ENCODE measurements at places on chromosomes 2 and 18.

- DNase-seq: no peak
Observed at GRCh38 chr18:77107292-77107691, 25.3 kb downstream of the MBP start.

GRCh38 chr2:20428717-20429490, 18.0 kb upstream of the RHOB start:
- DNase-seq: no peak

DNA sequence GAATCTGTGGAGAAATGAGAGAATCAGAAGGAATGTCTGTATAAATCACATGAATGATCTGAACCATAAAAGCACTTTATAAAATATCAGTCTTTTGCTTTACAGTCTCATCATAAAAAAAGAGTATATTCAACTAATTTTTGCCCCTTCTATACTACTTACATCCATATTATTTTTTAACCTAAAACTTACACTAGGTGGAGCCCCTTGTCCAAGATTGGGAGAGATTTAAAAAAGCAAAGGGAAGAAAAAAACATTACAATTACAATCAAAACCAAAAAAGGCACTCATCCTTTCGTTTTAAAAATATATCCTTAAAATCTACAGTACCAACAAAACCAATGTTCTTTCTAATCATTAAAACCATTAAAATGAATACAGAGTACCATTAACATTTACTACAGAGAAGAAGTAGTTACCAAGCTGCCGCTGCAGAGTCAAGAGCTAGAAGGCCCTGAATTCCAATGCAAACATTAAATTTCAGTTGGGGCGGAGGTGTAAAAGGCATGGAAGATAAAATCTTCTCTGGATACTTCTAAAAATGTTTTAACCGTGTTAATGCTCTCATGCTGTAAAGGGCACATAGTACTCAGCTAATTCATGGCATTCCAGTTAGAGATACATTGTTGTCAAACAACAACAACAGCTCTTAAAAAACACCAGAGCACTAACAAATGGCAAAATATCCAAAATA, 56.7 kb upstream of the EPB41L3 start:
- no peak for DNase-seq

DNA sequence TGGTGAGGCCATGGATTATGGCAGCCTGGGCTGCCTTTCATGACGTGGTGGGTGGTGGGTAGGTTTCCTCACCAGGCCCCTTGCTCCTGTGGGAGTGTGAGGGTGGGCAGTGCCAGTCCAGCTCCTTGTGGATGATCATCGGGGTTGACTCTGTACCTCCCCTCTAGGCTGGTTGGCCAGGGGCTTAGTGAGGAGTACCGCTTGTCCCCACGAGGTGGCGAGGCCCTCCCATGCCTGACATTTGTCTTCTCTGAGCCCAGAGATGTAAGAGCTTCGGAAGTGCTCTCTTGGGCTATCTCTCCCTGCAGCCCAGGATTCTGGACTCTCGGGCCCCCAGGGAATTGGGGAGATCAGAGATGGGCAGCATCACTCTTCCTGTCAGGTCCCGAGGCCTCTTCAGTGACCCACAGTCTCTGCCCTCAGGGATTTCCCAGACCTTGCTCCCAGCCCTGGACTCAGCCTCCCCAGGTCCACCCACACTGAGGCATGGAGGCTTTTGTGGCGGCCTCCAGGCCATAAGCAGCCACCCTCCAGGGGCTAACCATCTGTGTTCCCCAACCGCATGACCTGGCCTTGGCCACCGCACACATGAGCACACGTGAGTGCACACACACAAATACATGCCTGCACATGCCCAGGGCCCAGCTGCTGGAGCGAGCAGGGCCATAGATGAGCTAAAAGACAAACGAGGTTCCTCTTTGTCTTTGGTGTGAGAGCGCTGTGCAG, 6.5 kb downstream of the SPR start:
- DNase-seq: no peak

DNA sequence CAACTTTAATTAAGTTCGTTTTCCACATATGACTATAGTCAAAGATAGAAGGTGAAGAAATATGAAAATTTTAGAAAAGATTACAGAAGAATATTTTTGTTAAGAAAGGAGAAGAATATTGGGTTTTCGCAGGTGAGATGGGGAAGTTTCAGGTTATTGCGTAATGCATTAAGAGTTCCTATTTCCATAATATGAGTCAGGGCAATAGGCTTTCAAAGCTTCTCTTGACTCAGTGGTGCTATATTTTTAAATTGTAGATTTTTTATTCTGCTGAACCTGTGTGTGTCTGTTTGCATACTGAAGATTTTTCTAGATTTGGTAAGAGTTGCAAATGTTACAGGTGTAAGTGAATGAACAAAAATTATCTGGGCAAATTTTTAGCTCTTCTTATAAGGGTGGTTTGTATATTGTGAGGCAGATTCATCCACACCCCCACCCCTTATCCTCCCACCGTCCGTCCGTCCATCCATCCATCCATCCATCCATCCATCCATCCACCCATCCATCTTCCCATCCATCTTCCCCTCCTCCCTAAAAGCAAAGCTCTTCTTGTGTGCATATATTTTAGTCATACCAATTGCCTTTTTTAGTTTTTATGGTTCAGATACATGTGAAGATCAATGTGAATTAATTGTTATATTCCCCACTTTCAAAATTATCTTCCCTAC, 69.6 kb downstream of the MYO1B start:
- no peak for DNase-seq

DNA sequence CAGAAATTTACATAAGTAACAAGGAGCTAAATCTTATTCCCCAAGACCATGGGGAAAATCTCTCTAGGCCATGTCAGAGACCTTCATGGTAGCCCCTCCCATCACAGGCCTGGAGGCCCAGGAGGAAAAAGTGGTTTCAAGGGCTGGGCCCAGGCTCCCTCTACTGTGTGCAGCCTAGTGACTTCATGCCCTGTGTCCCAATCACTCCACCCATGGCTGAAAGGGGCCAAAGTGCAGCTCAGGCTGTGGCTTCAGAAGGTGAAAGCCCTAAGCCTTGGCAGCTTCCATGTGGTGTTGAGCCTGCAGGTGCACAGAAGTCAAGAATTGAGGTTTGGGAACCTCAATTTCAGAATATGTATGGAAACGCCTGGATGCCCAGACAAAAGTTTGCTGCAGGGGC, 1612.7 kb upstream of the SLC39A10 start:
- no peak for DNase-seq

DNA sequence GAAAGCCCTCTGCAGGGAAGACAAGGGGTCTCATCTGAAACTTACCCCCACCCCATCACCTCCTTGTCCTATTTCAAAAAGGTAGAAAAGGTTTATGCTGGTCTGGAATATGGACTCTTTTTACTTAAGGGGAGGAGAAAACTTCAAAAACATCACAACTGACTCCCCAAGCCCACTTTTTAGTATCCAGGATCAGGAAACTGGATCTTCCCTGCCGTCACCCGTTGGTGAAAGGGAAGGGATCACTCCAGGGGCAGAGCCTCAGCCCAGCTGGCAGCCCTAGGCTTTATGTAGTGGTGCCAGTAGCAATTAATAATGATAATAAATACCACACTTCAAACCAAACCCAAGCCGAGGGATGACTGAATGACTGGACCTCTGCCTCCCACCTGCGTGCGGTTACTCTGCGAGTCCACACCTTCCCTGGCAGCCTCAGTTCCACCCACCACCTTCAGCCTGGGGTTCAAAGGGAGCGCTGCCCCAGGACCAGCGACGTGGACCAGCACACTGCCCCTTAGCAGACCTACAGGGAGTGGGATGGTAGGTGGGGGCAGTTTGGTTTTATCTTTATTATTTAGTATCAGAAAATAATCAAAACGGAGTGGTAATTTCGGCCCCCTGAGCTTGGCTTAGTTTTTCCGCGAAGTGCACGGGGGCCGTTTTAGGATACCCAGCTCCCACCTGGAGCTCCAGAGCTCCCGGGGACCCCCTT, 4.9 kb upstream of the GATA6 start:
- no peak for DNase-seq

DNA sequence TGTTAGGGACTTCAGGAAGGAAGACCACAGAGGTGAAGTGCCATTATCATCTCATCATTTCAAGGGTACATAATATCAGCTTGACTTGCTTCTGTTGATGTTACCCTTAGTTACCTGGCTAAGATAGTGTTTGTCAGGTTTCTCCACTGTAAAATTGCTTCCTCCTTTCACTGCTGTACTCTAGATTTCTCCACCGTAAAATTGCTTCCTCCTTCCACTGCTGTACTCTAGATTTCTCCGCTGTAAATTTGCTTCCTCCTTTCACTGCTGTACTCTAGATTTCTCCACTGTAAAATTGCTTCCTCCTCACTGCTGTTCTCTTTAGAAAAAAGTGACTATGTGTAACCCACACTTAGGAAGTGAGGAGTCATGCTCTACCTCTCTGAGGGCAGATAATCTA, 1460.3 kb downstream of the SUCLG1 start:
- DNase-seq: no peak

DNA sequence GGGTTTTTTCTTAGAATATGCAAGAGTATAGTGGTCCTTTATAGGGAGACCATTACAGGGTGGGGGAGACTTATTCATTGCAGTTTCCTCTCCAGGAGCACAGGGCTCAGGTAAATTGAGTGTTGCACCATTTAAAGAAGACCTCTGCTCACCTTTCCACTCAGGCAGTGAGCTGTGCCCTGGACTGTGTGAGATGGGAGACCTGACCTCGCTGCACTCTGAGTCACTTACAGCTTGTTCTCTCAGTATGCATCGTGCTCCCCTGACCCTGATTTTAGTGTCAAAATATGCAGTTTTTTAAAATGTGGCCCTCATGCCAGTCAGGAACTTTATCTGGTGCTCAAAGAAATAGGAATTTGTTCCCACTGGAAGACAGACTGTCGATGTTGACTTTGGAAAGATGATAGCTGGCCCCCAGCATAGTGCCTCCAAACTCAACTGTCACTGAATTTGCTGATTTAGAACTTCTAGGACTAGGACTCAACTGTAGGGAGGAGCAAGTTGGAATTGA, 146.7 kb upstream of the EPAS1 start:
- DNase-seq: no peak

DNA sequence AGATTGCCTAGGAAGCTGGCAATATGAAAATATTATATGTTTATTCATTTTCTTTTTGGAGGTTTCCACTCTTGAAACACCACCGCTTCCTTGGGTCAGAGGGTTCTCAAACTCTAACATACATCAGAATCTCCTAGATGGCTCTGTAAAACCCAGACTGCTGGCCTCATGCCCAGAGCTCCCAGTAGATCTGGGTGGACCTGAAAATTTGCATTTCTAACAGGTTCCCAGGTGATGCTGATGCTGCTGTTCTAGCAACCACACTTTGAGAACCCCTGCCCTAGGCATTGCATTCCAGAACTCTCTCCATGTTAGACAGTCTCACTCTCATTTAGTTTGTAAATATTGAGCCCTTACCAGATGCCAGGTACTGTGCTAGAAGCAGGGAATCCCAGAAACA, 139.4 kb downstream of the FAM210A start:
- DNase-seq: no peak

DNA sequence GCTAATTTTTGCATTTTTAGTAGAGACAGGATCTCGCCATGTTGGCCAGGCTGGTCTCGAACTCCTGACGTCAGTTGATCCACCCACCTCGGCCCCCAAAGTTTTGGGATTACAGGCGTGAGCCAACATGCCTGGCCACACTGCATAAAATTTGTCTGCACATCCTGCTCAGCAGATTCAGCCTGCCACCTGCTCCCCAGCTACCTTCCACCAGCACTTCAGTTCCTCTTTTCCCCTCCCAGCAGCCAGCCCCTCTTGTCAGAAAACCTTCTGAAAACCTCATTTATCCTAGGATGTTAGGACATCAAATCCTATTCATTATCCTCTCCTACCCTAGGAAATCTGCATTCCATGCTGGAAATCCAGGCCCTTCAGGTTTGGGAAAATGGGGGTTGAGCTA, 99.4 kb upstream of the STPG4 start:
- no peak for DNase-seq

GRCh38 chr18:62999921-63000320, 284.6 kb downstream of the PHLPP1 start:
- DNase-seq: no peak

- DNase-seq: no peak
Observed at GRCh38 chr2:68031043-68031442, 31.8 kb downstream of the C1D start.

- no peak for DNase-seq
Observed at GRCh38 chr18:26103579-26103978, 13.2 kb upstream of the SS18 start.

DNA sequence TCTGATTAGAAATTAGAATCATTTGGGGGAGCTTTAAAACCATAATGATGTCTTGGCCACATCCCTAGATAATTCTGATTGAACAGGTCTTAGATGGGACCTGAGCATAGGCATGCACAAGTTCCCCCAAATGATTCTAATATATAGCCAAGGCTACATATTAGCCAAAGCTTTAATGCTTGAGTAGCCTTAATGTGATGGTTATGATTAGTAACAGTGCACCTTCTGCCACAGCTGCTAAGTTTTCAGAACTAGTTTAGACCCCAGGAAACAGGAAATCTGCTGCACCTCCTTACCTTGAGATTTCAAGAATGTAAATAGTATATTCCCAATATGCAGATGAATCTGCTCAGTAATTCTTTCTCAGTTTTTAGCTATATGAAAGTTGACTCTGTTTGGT, 119.8 kb downstream of the PTPN4 start:
- no peak for DNase-seq

DNA sequence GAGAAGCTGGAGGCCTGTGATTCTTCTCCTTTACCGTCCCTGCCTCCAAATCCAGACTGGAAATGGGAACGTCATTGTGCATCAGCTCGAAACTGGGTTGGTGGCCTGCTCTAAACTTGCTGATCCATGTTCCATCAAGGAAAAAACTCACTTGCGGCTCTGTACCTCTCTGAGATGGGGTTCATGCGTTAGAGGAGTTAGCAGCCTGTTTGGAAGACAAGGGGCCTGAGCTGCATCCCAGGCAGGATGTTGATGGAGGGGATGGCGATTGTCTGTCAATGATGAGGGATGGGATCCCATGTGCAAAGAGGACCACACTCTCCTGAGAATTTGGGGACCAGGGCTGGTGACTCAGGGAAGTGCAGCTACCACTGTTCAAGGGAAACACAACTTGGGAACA, 26.0 kb downstream of the TWIST2 start:
- no peak for DNase-seq

DNA sequence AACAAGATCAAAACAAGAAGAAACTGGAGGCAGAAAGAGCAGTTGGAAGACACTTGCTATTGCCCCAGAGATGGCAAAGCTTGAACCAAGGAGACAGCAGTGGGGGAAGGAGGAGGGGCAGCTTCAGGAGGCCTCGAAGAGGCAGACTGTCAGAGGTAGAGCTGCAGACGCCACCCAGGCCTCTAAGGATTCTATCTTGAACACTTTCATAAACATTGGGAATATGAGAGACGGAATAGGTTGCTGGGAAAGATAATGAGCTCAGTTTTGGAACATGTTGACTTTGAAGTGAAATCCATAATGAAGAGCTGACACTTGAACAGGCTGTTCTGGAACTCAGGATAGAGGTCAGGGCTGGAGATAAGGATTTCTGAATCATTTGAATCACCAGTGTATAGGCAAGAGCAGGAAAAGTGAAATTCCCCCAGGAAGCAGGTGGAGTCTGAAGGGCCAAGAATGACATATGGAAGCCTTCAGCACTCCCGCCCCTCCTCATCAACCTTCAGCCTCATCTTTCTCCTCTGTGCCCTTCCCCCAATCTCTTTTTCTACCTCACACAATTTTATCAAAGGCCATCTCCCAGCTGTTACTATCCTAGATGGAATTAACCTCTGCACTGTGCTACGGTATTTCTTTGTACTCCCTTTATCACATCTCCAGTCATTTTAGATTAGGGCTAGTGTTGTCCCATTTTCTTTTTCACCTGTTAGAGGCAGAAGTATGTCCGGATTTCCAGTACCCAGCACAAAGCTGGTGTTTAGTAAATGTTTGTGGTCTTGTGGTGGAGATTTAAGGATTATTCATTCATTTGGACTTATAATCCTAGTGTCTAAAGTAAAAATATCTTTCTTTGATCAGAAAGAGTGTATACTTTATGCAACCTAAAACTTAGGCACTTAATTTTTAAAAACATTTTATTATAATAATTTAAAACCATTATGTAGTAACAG, 47.5 kb upstream of the RTN4 start:
- DNase-seq: no peak
